OCI-M1 (cell line): ENCODE measurements at places on chromosomes 13 and 19.
A peak's percentile ranks its signal among the peaks of the same experiment; 100 is the strongest.

DNA sequence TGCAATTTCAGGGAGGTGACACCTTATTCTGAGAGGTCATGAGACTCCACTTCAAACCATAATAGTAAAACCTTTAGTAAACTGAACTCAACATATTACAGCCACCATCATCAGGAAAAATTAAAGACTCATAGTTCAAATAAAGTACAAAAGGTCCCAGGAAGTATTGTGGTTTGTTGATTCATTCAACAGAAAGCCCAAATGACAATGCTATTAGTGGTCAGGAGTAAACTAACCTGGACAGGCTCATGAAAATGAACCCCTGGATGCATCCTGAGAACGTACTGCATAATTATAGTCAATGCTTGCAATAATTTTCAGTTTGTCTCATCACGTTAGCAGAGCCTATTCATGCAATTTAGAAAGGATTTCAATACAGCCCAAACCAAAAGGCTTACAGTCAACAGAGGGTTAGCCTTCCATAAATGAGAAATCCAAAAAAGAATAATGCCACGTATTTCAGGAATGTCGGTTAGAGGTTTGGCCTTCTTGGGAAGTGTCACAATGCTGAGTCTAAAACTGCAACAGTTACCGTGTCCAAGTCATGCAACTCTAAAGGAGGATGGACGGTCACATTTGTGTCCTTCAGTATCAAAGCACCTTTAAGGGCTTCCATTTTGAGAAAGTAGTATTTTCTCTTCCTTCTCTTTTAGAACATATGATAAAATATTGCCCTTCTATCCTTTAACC, 280.8 kb downstream of the ABCC4 start:
- no peak for DNase-seq

DNA sequence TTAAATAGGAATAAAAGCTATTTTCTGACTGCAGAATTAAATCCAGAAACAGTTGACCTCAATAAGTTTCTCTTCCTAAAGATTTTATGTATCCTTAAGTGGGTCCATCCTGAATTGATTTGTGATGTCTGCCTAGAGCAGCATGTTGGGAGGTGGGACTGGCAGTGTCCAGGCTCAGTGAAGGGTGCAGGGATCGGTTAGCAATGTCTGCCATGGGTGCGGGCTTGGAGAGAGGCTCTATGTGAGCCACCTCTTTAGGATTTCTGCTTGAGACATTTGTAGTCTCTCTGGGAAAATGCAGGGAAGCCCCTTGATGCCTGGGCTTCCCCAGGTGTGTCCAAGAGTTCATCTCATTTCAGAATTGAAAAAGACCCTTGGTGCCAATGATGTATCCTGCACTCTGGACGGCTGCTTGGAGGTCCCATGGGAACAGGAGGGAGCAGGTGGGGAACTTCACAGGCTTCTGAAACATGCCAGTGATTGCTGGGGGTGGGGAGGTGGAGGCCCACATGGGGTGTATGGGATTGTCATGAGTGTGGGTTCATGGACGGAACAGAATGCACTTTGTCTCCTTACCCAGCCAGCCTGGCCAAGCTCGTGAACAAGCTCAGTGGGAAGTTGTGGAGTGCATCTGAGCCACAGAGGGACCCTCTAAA, 6.2 kb upstream of the COLGALT1 start:
- peak; percentile 19 for DNase-seq

- no peak for DNase-seq
Observed at GRCh38 chr19:45477713-45478453, 10.1 kb downstream of the FOSB start.

DNA sequence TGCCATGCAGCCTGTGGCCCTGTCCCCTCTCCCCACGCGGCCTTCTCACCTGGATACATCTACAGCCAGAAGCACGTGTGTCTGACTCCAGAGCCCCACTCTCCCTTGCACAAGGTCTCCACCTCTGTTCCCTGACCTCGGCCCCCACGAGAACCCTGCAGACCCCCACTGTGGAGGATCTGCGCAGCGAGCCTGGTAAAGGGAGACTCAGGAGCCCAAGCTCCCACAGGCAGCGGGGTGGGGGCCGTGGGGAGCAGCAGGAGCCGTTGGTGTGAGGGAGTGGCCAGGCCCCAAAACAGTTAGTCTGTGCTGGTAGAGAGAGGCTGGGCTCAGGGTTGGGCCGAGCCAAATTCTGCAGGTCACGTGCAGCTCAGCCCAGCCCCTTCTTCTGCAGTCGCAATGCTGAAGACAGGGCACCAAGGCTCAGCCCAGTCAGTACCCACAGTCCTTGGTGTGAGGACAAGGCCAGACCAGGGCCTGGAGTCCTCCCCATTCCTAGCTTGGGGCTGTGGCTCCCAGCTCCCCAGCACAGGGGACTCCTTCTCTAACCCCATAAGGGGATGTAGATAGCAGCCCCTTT, 28.7 kb upstream of the SLC7A10 start:
- DNase-seq, result no peak

- peak; percentile 95 for DNase-seq
Observed at GRCh38 chr19:45442778-45443461, 19.2 kb upstream of the ERCC1 start.

- no peak for DNase-seq
Observed at GRCh38 chr19:6230991-6231448, 48.8 kb downstream of the MLLT1 start.

GRCh38 chr19:33221638-33222037, 4.0 kb downstream of the SLC7A10 start:
- no peak for DNase-seq

DNA sequence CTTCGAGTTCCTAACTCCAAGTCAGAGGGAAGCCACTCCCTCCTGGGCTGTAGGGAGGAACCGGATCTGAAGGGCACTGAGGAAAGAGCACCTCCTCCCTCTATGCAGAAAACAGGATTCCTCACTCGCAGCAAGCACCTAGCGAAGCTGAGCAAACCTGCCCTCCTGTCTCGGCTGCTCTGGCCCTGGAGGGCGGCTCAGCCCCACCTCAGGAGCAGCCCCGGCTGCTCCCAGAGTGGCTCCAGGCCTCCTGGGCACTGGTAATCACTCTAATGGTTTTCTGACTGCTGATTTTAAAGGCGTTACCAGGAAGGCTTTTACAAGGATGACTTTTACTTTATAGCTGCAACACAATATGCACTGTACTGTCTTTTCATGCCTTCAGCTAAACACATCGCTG, 312.5 kb downstream of the TEX29 start:
- no peak for DNase-seq

DNA sequence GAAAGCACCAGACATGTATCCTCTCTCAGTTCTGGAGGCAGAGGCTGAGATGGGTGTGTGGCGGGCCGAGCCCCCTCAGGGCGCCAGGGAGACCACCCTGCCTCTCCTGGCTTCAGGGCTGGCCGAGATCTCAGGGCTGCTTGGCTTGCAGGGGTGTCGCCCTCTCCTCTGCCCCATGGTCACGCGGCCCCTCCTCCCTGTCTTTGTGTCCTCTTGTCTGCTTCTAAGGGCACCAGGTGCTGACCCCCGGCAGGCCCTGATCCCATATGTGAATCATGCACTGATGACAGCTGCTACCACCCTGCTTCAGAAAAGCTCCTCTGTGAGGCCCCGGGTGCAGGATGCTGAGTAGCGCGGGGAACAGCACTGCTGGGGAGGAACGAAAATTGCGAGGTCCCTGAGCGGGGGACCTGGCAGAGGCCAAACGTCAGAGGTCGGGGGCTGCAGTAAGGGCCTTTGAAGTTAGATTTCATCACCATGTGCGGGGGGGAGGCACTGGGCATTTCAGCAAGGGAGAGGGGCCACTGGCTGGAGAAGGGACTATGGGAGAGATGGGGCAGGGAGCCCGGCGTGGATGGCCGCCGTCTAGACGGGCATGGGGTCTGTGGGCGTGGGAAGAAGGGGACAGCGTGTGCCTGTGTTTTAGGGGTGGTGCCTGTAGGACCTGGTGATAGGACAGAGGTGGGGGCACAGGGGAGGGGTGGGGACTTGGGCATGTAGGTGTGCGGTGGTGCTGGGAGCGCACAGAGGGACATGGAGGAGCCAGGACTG, 125.2 kb downstream of the KDM4B start:
- DNase-seq, result no peak

GRCh38 chr19:8352134-8352827, 9.2 kb upstream of the KANK3 start:
- DNase-seq, result no peak

- no peak for DNase-seq
Observed at GRCh38 chr13:85408415-85408814, 390.8 kb downstream of the SLITRK6 start.

DNA sequence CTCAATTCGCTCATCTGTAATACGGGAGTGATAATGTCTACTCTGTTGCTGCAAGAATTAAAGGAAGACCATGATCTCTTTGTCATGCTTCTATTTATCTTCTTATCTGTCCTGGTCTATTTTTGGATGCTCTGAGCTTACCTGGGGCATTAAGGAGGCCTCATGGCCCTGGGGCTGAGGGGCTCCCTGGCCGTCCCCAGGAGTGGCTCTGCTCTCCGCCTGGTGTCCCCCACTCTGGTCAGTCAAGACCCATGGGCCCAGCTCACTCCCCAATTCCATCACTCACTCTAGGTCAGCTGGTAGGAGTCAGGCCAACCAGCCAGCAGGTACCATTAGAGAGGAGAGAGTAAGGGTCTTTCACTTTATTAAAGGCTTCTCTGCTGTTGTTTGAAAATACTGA, 1.1 kb upstream of the CHST8 start:
- DNase-seq, result no peak

DNA sequence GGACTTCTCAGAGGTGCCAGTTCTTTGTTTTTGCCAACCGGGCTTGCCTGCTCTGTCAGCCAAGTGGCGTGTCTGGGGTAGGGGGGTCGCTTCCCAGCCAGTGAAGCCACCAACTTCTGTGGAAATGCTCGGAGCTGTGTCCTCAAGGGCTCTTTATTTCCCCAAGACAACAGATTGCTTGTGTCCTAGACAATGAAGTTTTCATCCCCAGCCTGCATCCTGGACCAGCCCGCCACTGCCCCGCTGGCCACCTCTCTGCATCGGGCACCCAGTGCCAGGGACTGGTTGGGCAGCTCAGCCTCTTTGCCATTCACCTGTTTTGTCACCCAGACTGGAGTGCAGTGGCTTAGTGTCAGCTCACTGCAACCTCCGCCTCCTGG, 3.7 kb downstream of the RAB11B start:
- no peak for DNase-seq
